Stimulated activated CD8-positive, alpha-beta memory T cell treated with anti-CD3 and anti-CD28 coated beads, Interleukin-4, amount 100 ng/mL, for 1 hour (primary cell): ENCODE measurements at places on chromosomes 2 and 18.

DNA sequence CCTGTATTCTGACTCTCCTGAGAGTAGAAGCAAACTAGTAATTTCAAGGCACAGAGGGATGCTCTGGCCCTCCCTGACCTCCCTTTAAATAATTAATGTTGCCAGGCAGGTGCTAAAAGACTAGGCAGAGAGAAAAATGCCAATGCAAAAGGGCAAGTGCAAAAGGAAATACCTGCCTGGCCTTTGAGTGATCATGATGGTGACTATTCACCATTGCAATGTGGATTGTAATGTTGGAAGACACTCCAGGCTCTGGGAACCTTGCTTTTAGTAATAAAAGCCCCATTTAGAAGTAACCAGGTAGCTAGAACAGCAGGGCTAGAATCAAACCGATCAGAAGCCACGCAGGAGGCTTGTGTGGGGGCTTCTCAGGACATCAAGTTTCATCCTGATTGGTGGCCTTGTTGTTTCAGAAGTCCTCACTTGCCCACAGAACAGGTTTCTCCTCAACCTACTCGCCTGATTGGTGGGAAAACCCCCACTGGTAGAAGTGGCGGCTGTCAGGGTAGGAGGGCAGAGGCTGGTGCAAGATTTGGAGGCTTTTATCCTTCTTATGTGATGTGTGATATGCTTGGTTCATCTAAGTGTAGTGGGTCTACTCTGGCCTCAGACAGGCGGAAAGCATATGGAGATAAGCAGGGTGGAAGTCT lies 16.0 kb upstream of the CHRNA1 start:
- no peak for DNase-seq

GRCh38 chr2:25164561-25164960 lies 3.8 kb downstream of the POMC start:
- no peak for DNase-seq

DNA sequence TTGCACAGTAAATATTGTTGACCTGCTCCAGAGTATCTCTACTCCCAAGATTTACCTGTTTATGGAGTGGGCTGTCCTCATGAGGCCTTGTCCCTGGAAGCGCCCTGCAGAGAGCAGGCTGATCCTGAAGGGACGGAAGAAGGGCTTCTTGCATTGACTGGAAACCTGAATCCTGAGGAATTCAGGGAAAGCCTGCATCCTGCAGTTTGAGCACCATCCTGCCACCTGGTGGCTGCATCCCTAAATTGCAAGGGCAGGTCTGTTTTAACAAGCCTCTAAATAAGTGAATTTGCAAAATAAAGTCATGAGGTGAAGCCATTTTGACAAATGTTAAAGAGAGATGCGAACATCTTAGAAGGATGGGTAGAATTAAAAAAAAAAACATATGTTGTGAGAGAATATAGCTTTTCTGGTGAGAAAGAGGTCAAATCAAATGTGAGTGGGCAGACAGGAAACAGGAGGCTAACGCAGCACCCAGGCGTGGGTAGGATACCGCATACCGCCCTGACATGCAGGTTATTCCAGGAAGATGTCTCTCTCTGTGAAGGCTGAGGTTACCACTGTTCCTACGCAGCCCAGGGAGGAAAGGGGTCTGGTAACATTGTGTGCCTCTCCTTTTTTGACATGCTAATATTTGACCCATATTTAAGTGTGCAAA lies 754.9 kb downstream of the RNF144A start:
- peak; percentile 8 for DNase-seq

GRCh38 chr2:219681694-219682300 lies 54.4 kb downstream of the SLC4A3 start:
- DNase-seq, result no peak

DNA sequence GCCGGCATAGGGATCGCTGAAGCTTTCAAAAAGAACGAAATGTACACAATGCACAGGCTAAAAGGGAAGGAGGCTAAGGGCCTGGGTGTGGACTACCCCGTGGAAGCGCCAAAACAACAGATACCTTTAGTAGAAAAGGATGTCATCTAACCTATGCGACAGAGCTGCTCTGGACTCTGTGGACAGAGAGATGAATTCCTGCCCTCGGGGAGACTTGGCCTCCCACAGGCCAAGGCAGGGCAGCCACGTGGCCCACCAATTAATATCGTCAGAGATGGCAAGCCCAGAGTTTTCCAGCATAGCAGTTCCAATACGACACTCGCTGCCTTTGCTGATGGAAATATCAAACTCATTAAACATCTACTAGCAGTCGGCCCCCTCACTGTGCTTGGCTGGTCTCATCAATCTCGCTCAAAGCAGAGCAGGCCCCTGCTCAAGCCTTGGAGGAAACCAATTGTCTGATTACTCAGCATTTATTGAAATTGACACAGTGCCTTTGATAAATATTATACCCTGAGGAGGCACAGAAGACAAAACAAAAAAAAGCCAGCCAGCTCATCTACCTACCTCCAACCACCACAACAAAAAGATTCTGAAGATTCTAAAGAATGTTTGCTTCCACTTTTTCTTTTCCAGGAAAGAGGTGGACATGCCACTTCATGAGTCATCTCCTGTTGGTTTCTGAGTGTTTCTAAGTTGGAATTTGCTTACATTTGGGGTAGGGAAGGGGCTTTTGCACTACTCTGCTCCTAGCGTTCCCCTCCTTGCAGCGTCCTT lies 79.0 kb upstream of the ACAA2 start:
- DNase-seq, result no peak

GRCh38 chr18:23982155-23983079 lies 32.1 kb upstream of the TTC39C start:
- no peak for DNase-seq

GRCh38 chr2:28527196-28527595 lies 31.3 kb downstream of the PLB1 start:
- no peak for DNase-seq

- DNase-seq, result no peak
These were observed 64.9 kb downstream of the PPP1R1C start for GRCh38 chr2:182050333-182051135.

GRCh38 chr18:10682368-10682714 lies 156.5 kb downstream of the NAPG start:
- DNase-seq, result no peak

DNA sequence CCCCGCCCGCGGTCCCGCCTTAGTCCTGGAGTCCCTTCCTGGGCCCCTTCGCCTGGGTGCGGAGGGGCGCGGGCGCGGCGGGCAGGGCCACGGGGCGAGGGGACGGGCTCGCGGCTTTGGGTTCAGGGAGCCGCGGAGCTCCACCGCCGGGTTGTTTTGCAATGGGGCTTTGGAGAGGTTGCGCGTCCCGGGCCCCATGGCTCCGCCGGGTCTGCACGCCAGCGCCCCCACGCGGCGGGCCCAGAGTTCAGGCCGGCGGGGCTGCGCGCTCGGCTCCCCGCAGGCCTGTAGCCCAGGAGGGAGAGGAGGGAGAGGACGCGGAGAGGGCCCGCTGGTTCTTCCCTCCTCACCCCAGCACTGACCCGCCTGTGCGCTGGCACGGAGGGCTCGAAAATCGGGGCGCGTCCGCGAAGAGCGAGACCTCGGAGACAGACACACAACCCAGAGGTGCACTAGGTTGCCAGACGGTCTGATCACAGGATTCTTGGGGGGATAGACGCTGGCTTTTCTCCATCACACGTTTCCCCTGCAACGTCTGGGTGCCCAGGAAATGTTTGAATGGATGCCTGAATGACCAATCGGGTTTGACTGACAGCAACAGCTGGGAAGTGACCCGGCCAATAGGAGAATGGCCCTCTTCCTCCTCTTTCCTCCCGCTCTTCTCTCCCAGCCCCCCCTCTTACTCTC lies 4.9 kb upstream of the SIX2 start:
- no peak for DNase-seq

GRCh38 chr2:186485576-186485870 lies 537 bp upstream of the ZC3H15 start:
- no peak for DNase-seq

GRCh38 chr18:61546590-61546989 lies 213.4 kb downstream of the CDH20 start:
- no peak for DNase-seq

DNA sequence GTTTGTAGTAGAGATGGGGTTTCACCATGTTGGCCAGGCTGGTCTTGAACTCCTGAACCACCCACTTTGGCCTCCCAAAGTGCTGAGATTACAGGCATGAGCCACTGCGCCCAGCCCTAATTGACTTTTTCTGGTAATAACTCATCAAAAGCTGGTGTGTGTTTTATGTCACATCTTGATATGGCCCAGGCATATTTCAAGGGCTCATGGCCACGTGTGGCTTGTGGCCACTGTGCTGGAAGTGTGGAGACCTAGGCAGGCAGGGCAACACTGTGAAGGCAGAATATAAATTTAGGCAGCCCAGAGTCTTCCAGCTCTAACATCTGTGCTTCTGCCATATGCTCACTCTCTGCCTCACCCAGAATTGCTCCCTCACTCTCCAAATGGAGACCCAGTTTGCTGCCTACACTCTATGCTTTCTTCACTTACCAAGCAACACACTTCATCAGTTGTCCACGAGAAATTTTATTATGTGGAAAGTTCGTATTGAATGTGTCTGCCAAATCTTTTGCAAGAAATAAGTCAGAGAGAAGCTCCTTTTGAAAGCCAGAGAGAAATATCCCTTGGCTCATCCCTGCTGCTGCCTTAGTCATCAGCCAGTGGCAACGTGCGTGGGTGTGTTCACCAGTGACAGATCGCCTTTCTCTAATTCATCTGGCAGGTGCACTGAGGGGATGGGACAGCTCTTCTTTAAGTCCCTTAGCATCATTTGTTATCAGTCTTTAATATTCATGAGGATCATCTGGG lies 129.4 kb upstream of the CXCR4 start:
- no peak for DNase-seq

DNA sequence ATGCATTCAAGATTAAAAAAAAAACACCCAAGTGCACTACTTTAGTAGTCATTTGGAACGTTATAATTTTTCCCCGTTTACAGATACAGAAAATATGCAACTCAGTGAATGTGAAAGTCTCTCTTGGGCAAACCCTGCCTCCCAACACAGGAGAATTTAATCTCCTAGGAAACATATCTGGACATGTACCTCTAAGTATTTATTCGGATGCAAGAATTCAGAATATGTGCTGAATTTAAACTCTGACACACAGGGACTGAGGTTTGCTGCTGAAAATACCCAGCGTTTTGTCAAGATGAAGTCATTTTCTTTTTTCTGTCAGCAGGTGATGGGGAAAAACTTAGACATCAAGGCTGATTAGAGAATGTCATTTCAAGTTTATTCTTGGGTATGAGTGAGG lies 105.4 kb downstream of the ACKR3 start:
- no peak for DNase-seq

DNA sequence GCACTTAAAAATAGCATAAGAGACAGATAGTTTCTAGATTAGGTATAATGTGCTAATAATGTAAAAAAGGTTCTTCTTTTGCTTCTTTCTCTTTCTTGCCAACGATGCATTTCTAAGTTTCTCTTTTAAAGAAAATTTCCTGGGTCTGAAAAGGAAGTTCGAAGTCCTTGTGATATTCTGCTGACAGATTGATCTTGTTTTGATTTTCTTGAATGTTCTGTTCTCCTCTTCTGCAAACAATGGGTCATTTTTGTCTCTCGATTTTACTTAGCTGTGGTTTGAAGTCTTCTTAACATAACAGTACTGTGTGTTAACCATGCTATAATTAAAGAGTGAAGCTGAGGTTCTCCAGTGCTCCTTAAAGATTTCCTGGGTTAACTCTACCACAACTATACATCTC lies 61.1 kb upstream of the ACYP2 start:
- no peak for DNase-seq

- no peak for DNase-seq
These were observed 64.8 kb downstream of the TNFRSF11A start for GRCh38 chr18:62389761-62390481.

- DNase-seq, result no peak
These were observed 157.2 kb downstream of the BABAM2 start for GRCh38 chr2:28047681-28048080.

- no peak for DNase-seq
These were observed 65.0 kb downstream of the CYP1B1 start for GRCh38 chr2:38010995-38011394.

DNA sequence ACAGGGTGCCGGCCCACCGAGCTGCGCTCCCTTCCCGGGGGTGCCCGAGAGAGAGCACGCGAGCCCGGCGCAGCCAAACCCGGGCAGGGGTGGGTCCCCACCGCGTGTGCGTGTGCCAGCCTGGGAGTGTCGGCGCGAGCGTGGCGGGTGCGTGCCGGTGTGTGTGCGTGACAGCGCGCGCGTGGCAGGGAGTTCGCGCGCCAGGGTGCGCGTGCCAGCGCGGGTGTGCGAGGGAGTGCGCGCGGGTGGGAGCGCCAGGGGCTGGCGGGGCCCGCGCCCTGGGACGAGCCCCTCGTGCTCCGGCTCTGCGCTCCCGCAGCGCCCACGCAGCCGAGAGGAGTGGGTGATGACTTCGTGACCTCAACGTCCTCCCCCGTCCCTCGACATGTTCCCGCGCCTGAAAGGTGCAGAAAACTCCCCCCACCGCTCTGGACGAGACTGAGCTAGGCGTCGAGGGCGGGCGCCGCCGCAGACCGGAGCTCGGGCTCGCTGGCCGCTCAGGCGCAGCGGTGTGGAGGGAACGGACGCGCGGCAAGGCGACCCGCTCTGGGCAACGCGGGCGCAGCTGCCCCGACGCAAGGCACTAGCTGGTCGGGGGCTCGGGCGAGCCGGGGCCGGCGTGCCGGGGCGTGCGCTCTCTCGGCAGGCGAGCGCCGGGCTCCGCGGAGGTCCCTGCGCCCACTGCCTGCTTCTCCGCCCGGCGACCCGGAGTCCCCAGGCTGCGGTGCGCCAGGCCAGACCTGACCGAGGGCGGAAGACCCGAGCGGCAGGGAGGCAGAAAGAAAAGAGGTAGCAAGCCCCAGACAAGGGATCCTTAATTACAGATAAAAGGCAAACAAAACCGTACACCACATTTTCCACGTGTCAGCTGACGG lies 582.8 kb downstream of the ZEB2 start:
- DNase-seq, result no peak

GRCh38 chr2:221555494-221555846 lies 16.6 kb downstream of the EPHA4 start:
- DNase-seq, result no peak

- DNase-seq, result no peak
These were observed 11.0 kb upstream of the ZNF24 start for GRCh38 chr18:35355140-35355618.

- no peak for DNase-seq
These were observed 490.9 kb downstream of the STK39 start for GRCh38 chr2:167756446-167756845.

DNA sequence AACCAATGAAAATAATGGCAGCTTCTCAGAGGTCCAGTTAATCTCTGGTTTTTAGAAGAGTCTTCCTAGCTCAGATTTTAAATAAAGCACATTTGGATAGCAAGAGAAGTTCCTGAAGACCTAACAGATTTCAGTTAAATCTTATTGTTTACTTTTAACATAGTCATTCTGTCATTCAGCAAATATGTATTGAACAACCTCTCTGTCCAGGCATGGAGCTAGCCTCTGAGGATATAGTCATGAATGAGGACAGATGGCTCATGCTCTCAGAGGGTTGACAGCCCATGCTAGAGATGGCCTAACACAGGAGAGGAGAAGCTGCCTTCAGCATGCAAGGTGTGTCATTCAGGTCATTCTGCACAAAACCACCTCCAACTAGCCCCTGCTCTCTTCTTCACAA lies 6.2 kb downstream of the CCBE1 start:
- DNase-seq, result no peak
